GOT3 (cell line): ENCODE measurements at places on chromosomes 12 and 14.

GRCh38 chr12:102479939-102480338 lies 424 bp downstream of the IGF1 start:
- DNase-seq = no peak

DNA sequence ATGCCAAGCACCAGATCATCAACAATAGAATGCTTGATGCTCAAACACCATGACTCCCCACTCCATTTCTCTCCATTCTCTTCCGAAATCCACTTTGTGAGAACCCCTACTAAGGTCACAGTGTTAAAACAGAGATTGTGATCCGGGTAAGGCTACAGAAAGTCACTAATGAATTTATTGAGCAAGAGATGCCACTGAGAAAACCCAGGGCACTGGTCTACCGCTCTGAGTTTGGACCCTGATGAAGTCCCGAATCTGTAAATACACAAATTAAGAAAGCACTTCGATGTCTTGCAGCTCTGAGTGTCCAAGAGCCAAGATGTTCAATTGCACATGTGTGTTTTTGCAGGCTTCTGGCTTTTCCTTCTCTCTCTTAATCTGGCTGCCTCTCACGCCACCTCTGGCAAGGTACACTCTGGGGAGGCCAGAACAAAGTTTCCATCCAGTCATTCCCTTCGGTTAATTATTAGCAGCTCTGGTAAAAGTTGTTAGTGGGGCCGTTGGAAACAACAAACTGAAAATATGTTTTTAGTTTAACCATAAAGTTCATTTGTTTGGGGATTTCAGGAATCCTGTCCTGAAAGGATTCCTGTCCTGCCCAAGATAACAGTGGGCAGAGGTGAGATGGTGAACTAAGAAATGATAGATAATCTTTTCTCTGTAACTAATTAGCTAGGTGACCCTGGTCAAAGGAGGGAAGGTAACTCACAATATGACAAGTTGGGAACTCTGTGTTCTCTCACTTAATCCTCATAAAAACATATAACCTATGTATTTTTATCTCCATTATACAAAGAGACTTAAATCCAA lies 75.4 kb downstream of the BTG1 start:
- DNase-seq = no peak

- DNase-seq = no peak
Measured at GRCh38 chr12:19515179-19515578, 75.9 kb downstream of the AEBP2 start.

GRCh38 chr12:92139634-92140150 lies 6.0 kb downstream of the BTG1 start:
- no peak for DNase-seq

DNA sequence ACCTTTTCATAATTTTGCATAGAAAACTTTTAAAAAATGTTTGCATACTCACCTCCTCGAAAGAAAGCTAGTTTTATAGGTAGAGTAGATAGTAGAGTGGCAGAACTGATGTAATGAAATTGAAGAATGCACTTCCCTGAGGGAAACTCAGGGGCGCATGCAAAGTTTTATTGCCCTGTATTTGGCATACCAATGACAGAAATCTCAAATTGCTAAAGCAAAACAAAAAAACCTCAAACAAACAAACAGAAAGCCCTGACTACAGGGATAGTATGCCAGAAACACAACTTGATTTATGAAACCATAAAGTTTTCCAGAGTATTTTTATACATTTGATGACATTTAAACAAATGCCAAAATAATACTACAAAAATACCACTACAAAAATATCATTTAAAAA lies 1.8 kb downstream of the RASSF9 start:
- DNase-seq = no peak

GRCh38 chr14:99540196-99541032 lies 59.2 kb downstream of the CCNK start:
- DNase-seq = no peak

GRCh38 chr14:100212476-100213333 lies 26.2 kb upstream of the YY1 start:
- no peak for DNase-seq

- DNase-seq = no peak
Measured at GRCh38 chr12:30092983-30093617, 309.4 kb upstream of the TMTC1 start.

DNA sequence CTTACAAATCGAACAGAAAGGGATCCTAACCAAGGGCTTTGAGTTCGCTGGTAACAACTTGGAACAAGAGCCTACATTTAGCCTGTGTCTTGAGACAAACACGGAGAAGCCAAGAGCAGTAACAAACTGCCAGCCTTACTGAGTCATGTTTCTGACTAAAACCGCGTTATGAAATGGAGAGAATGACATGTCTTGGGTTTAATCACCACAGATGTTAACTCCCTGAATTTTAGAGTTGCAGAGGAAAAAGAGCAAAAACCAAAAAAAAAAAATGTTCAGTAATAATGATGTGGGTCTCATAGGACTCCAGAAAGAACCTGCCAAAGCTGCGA lies 1.0 kb downstream of the BLTP3B start:
- DNase-seq = no peak

- DNase-seq = no peak
Measured at GRCh38 chr12:3182426-3182825, 105.2 kb downstream of the TSPAN9 start.

DNA sequence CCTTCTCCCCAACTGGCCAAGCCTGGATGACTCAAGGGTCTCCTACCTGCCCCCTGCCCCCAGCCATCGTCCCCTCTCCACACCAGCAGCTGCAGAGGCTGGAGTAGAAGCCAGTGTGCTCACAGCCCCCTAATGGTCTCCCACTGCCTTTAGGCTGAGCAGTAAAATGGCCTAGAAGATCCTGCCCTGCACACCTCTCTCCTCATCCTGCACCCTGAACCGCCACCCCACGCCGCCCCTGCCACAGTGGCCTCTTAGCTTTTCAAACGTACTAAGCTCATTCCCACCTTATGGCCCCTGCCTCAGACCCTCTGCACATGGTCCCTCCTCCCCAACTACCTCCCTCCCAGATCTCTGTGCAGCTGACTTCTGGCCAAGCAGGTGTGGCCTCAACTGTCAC lies 46.3 kb downstream of the RBM19 start:
- no peak for DNase-seq

- DNase-seq = no peak
Measured at GRCh38 chr14:105255021-105255507, 6.7 kb downstream of the BTBD6 start.

DNA sequence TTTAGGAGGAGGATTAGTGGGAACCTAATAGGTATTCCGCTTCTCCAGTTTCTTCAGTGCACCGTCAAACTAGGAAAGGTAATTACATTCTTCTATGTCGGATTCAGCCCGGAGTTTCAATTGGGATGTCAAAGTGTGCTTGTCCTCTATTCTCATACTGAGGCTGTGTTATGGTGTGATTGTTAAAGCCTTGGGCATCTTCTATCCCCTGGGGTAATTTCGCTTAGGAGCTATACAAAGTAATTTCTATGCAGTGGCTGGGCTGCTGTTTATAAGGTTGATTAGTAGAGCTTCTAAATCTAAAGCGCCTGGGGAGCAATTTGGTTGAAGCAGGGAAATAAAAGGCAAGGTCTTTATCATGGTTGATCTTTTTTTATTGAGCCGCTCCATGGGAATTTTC lies 399.6 kb downstream of the ZFP36L1 start:
- DNase-seq = no peak

DNA sequence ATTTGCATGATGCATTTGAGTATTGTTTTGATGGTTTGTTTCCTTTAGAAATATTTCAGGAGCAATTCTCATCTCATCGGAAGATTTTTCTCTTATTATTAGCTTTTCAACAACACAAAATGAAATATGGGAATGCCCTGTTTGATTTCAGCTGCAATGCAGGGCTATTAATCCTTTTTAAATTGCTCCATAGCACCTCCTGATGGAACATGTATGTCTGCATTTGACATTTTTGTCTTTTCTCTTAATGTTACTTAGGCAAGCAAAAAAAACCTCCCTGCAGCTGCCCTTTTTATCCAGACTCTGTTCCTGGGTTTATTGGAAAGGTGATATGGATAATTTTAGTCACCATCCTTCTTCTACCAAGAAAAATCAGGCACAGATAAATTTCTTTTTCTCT lies 895.8 kb downstream of the RPS29 start:
- DNase-seq = no peak

DNA sequence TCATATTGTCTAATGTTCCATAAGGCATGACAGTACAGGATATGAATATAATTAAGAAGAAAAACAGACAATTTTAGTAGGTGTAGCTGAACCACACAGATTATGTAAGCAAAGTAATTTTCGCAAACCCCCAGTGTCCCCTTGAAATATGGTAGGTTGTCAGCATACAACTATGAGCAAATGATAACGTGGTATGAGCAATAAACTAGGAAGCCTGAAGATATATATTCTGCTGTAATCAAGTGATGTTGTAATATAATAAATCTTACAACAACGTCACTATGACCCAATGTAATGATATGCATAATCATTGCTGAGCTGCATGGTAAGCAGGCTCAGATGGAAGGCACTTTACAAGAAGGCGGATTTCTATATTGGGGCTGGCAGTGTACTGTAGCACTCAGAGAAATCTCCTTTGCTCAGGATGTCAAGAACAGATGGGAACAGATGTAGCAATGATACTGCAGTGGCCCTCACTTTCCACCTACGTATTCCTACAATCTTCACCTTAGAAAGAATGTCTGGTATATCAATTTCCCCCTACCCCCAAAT lies 47.8 kb upstream of the MYF6 start:
- DNase-seq = no peak

DNA sequence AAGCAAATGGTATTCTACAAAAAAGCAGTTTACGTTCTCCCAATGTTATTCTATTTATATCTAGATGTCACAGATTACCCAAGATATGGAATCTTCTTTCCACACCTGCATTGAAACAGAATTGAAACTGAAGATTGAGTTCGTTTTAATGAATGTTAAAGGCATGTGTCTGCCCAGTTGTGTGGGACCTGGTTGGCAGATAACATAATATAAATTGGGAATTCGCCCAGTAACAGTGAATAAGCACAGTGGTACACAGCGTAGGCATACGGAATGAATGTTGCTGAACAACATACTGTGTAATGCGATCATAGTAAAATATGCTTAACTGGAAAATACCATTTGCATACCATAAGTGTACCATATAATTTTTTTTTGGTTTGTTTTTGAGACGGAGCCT lies 4.3 kb downstream of the KHNYN start:
- DNase-seq = no peak

GRCh38 chr12:57276935-57277563 lies 26.1 kb upstream of the STAC3 start:
- no peak for DNase-seq

- no peak for DNase-seq
Measured at GRCh38 chr14:72644758-72645489, 249.0 kb downstream of the DPF3 start.

DNA sequence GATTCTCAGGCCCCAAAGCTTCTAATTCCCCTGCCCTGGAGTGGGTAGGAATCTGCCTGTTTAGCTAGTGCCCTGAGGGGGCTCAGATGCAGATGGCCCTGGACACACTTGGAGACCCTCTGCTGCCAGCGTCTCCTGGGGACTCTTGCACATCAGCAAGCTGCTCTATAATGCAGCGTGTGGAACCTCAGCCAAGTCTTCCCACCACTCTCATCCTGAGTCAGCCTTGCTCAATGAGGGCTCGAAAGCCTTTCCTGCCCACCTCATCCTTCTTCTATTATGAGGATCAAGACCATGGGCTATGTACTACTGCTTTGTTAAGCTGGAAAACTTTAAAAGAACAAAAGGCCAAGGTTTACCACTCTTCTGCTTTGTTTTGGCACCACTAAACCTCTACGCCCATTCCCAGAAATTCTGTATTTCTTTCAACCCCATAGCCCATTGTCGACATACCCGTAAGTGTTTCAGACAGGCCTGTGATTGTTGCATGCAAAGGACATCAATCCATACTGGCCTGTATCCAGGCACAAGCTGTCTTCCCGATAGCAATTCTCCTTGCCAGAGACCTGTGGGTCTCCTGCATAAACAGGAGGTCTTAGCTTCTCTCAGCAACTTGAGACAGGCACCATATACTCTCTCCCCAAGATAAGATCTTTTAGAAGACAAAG lies 246.9 kb downstream of the DPF3 start:
- no peak for DNase-seq

DNA sequence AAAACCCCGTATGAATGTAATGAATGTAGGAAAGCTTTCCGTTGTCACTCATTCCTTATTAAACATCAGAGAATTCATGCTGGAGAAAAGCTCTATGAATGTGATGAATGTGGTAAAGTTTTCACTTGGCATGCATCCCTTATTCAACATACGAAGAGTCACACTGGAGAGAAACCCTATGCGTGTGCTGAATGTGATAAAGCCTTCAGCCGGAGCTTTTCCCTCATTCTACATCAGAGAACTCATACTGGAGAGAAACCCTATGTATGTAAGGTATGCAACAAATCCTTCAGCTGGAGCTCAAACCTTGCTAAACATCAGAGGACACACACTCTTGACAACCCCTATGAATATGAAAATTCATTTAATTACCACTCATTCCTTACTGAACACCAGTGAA lies 23.8 kb downstream of the ZNF891 start:
- DNase-seq = no peak

DNA sequence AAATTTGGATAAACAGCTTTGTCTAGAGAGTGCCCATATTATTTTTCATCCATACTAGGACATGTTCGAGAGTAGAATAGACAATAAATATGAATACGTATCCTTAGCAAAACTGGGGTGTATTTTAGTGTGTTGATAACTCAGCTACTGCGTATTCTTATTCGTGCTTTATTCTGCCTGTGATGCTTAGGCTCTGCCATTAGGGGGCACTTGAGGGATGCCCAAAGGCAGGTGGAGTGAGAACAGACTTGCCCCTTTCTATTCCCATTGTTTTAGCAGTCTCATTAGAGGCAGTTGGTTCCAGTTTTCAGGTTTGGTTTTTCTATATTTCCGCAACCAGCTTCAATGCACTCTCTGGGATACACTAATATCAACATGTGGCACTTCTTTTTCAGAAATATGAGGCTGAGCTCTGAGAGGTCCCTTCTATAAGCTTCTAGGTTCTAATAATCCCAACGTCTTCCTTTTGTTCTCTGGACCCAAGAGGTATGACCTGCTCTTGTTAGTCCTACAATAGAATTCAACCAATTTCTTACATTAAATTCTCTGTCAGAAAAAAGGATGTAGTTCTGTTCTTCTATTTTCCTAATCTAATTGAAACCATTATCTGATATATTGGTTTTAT lies 985.7 kb upstream of the FBXO33 start:
- no peak for DNase-seq

GRCh38 chr12:4830556-4831210 lies 79.0 kb upstream of the KCNA1 start:
- no peak for DNase-seq

DNA sequence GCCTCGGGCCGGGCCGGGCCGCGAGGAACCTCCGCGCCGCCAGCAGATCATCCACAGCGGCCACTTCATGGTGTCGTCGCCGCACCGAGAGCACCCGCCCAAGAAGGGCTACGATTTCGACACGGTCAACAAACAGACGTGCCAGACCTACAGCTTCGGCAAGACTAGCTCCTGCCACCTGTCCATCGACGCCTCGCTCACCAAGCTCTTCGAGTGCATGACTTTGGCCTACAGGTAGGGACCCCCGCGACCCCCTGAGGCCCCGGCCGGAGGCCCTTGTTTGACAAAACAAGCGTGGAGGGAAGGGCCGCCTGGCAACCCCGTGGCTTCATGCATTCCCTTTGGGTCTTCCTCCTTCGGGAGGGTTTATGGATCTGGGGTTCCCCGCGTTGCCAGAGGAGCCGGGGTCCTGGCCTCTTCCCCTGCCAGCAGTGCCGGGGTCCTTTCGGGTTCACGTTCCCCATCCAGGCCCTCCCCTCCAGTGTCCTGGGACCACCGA lies 526 bp downstream of the MLXIP start:
- no peak for DNase-seq

- DNase-seq = no peak
Measured at GRCh38 chr14:35858521-35859209, 32.5 kb downstream of the BRMS1L start.
